ENCODE measurements at places on chromosomes 7 and 10.

GRCh38 chr7:91945476-91945875 lies 4.8 kb downstream of the AKAP9 start:
- no peak for DNase-seq

GRCh38 chr7:121572615-121573014 lies 176.5 kb upstream of the FAM3C start:
- no peak for DNase-seq

- no peak for DNase-seq
These were observed 131.2 kb downstream of the SMURF1 start for GRCh38 chr7:99012722-99013121.

DNA sequence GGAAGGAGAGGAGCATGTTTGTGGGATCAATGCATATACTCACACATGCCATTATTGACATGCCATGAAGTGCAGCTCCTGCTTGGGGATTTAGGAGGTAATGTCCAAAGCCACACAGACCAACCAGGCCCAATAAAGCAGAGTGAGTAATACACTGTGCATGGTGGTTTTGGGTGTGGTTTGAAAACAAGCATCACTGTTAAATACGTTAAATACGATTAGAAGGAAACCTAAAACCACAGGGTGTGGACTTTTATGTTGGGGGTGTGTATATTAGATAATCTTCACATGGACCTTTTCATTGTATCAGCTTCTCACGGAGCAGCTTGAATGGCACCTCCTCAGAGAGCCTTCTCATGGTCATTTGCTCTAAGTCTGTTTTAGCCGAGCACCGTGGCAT lies 10.4 kb upstream of the EIF3A start:
- DNase-seq: no peak

DNA sequence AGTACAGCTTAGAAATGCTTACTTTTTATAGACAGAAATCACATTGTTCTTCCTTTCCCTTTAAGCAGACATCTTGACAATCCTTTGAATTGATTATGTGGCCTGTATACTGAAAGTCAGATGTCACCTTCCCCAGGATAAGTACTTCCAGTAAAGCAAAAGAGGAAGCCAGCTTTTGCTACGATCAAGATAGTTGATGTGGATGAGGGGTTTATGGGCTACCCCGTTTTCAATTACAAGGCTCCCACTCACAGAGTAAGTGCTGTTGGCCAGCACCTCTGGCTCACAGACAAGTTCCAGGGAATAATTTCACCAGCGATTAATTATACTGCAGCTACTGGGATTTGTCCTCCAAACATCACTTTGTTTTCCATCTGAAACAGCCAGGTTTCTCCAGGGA lies 95.1 kb upstream of the SAMD8 start:
- peak; percentile 25 for DNase-seq

DNA sequence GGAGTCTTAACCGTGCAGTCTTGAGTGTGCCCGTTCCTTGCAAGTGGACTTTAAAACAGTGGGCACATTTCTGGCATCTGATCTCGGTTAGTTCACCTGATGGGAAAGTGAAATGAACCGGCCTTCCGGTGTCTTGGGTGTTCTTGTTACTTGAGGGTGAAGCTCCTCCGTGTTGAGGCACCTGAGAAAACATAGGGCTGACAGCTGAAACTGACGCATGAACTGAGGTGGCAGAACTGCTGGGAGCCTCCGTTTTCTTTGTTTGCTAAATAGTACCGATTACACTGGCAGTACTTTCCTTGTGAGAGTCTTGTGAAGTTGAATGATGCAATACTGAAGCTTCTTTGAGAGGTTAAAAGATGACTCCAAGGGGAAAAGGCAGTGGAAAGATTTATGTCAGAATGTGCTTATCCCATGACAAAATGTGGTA lies 62.8 kb upstream of the SAMD8 start:
- no peak for DNase-seq

GRCh38 chr10:110042181-110042580 lies 34.4 kb downstream of the ADD3 start:
- DNase-seq: no peak

DNA sequence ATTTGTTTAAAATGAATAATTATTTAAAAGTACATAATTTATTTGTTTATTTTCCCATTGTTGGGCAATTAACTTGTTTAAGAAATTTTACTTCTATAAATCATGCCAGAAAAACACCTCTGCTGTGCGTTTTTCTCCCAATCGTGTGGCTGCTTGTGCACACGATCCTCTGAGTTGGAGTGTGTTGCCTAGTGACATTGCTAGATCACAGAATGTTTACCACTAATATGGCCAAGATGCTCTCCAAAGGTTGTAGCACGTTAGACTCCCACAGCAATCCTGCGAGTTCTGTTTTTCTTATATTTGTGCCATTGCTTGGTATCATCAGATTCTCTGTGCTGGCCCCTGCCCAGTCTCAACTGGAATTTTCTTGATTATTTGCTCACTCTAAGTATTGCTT lies 207.1 kb upstream of the ADCY1 start:
- DNase-seq: peak; percentile 23

DNA sequence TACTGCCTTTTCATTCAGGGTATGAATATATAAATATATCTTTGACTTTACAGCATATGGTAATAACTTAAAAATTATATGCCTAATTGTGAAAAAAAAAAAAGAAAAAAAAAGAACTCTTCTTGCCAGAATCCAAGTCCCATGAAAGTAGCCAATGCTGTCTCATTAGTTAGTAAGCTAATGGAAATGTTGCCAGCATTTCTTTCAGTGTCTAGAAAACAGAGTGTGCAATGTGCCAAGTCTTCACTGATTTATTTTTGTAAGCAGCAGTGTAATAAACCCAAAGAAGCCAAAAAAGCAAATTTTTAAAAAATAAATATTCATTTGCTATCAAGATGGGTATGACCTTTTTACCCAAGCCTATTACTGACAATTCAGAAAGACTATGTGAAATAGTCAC lies 31.1 kb upstream of the LRRN3 start:
- no peak for DNase-seq

DNA sequence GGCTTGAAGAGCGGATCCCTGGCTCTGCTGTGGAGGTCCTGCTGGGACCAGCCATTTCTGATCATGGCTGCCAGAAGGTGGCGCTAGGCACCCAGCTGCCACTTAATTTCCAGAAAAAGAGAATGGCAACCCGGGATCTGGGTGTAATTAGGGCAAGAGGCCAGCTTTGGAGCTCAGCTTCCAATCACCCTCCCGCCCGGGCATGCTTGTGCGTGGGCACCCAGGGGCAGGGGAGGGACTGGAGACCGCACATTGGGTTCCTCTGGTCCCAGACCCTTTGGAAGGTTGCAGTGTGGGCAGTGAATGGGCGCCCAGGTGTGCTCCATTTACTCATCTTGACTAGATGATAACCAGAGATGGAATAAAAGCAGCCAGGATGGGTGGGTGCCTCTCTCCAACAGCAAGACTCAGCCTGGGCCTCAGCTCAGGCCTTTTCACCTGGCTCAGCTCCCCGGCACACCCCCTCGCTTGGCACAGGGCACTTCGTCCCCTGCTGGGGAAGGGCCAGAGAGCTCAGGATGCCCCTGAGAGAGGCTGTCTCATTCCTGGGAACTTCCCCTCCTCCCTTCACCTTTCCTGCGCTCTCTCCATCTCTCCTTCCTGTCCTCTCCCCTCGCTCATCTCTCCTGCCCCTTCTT lies 14.7 kb downstream of the FAM241B start:
- DNase-seq: peak; percentile 46

DNA sequence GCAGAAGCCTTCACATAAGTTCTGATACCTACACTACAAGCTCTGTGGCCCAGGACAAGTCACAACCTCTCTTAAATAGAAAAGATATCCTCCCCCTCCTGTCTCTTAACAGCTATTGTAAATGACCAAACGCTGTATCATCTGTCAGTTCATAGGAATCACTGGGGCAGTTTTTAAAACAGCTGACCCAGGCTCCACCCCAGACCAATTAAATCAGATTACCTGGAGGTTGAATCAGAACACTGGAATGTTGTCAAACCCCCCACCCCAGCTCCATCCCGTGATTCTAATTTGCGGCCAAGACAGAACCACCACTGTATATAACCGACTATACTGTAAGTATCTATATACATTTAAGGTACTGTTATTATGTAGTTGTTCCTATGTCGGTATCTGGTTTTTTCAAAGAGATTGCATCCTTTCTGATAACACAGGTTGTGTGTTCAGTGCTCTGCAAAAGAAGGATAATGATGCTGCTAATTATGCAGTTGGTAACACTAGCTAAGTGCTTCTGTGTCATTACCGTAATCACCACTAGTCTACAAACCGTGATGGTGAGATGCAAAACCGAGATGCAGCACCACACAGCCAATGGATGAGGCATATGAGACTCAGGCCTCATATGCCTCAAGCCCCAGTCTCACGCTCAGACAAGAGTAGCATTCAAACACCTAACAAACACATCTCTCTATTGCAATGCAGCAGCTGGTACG lies 47.4 kb downstream of the TNS3 start:
- DNase-seq: no peak

DNA sequence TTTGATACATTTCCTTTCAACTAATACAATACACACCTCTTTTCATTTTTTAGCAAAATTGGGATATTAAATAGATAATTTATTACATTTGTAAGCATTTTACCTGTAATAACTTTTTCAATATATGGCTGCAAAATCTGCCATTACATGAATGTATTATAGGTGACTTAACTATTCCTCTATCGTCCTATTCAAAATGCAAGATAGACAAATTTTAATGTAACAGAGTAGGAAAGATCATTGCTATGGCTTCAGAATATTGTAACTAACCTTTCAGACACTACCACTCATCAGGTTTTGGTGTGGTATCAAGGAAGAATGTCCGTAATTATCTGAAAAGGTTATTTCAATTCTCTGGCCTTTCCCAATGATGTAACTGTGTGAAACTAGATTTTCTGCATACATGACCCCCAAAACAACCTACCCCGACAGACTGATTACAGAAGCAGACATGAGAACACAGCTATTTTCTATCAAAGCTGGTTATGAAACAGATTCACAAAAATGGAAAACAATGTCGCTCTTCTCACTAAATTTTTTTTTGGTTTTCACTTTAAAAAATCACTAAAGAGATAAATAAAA lies 211.2 kb downstream of the FAM107B start:
- DNase-seq: no peak

DNA sequence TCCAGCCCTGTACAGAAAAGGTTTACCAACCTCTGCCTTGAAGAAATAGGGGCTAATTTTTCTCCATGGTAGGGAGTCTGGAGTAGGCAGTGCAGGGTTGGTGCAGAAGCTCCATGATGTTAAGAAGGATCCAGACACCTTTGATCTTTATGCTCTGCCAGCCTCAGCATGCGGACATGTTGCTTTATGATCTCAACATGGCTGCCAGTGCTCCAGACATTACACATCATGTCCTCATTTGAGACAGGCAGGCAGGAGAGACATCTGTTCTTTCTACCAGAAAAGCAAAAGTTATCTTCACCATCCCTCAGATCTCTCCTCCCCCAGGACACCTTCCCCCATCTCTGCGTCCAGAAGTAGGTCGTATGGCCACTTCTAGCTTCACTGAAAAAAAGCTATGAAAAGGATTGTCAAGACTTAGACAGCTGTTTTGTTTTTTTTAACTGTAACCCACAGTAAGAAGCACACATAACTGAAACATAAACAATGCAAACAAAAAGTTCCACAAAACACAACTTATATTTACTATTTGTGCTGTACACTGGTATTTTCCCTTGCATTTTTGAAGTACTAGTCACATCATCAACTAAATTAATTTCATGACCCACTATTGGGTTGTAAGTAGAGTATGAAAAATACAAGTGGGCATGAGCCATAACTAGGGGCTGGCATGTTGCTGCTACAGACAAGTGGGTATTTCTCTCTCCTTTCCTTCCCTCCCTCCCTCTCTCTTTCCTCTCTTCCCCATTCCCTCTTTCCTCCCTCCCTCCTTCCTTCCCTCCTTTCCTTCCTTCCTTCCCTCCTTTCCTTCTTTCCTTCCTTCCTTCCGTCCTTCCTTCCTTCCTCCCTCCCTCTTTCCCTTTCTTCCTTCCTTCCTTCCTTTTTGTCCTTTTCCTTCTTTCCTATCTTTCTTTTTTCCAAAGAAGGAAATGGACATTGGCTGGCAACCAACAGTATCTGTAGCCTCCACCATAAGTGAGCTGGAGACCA lies 2.6 kb upstream of the RASSF4 start:
- no peak for DNase-seq

DNA sequence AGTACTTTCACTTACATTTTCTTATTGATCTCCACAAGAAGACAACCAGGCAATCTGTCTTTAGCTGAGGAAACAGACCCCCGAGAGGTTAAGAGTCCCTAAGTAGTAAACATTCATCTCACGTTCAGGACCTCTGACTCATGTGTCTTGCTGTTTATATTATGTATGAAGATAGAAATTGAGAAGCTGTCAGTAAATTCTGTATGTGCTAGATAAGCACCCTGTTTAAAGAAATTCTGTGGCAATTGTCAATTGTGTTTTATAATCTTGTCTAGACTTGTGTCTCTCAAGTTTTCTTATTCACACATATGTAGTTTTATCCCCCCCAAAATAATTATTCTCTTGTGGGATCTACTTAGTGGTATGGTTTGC lies 14.5 kb downstream of the ADK start:
- DNase-seq: no peak

GRCh38 chr10:20492447-20492846 lies 404.7 kb downstream of the NEBL start:
- DNase-seq: no peak

- DNase-seq: peak; percentile 56
These were observed 20.2 kb upstream of the SMC3 start for GRCh38 chr10:110547139-110547761.

- DNase-seq: peak; percentile 17
These were observed 1.2 kb upstream of the PFKFB3 start for GRCh38 chr10:6201516-6201975.

DNA sequence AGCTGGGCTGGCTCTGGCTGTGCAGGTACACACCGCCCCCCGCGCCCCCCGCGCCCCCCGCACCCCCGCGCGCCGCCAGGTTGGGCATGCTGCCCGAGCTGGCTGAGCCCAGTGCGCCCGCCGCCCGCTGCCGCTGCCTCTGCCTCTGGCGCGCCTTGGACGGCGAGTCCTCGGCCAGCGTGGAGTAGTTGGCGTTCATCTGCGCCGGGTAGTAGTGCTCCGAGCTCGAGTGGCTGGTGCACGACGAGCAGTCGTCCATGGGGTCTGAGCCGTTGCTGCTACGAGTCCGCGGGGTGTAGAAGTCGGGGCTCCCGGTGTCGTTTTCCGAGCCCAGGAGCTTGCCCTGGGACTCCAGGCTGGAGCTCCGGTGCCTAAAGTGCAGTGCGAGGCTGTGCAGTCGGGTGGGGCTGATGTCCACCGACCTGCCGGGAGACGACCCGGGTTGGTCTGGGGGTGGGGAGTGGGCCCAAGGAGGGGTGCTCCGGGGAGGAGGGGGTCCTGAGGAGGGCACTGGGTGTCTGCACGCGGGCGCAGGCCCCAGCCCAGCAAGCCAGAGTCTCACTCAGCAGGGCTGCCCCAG lies 70.4 kb downstream of the PRPF18 start:
- no peak for DNase-seq

GRCh38 chr10:132100091-132100481 lies 34.3 kb downstream of the JAKMIP3 start:
- DNase-seq: no peak

GRCh38 chr7:142626420-142627035 lies 122.7 kb upstream of the PRSS1 start:
- DNase-seq: no peak

Measured in NCI-H1105 treated with DMSO at 0.1 percent for 48 hours (cell line).